ENCODE measurements at places on chromosomes 13 and 19.

GRCh38 chr19:3699741-3700241 lies 477 bp downstream of the PIP5K1C start:
- no peak for DNase-seq

DNA sequence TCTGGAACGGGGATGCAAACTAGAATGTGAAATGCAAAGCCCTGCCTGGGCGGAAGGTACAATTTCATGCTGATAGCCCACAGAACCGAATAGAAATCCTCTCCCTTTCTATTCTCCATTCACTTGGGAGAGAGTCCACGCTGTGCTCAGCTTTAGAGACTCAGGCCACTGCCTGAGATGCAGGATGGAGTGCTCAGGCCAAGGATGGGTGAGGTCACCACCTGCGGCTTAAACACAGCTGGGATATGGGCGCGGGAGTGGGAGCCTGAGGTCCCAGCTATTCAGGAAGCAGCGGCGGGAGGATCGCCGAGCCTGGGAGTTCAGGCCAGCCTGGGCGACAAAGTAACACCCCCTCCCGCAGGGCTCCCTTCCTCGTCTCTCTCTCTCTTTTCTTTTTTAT lies 446 bp upstream of the ZNF83 start:
- no peak for DNase-seq

GRCh38 chr13:88063741-88064140 lies 392.6 kb downstream of the SLITRK5 start:
- no peak for DNase-seq

DNA sequence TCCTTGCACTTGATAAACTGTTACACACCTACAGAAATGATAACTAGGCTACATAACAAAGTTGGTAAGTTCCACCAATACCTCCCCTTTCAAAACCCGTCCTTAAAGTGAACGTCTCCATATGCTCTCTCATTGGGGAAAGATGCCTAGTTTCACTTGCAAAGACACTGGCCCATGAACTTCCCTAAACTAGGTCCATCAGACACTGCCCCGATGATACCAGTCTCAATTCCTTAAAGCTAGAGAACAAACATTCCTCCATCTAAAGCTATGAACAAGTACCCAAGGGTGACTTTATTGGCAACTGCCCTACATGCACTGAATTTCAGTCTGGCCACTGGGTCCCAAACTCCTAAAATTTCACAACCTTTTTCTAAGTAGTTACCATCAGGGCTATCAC lies 39.9 kb downstream of the FOXO1 start:
- no peak for DNase-seq

DNA sequence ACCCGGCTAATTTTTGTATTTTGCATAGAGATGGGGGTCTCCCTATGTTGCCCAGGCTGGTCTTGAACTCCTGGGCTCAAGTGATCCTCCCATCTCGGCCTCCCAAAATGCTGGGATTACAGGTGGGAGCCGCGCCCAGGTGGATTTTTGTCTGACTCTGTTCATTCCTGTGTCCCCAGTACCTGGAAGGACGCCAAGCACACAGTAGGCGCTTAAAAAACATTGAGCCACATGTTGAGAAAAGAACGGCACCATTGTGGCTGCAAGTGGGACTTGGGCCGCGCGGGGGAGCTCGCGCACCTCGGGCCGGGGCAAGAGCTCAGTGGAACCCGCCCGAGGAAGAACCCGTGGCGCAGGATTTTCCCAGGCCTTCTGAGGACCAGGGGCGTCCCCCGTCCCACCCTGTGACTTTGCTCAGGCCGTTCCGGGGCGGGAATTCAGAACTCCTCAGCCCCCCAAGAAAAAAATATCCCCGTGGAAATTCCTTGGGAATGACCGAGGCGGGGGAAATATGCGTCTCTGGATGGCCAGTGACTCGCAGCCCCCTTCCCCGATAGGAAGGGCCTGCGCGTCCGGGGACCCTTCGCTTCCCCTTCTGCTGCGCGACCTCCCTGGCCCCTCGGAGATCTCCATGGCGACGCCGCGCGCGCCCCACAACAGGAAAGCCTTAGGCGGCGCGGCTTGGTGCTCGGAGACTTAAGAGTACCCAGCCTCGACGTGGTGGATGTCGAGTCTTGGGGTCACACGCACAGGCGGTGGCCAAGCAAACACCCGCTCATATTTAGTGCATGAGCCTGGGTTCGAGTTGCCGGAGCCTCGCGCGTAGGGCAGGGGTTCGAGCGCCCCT lies 1.4 kb upstream of the ICAM1 start:
- peak; percentile 90 for DNase-seq

- DNase-seq: no peak
These were observed 904 bp upstream of the ARHGAP33 start for GRCh38 chr19:35774274-35775045.

DNA sequence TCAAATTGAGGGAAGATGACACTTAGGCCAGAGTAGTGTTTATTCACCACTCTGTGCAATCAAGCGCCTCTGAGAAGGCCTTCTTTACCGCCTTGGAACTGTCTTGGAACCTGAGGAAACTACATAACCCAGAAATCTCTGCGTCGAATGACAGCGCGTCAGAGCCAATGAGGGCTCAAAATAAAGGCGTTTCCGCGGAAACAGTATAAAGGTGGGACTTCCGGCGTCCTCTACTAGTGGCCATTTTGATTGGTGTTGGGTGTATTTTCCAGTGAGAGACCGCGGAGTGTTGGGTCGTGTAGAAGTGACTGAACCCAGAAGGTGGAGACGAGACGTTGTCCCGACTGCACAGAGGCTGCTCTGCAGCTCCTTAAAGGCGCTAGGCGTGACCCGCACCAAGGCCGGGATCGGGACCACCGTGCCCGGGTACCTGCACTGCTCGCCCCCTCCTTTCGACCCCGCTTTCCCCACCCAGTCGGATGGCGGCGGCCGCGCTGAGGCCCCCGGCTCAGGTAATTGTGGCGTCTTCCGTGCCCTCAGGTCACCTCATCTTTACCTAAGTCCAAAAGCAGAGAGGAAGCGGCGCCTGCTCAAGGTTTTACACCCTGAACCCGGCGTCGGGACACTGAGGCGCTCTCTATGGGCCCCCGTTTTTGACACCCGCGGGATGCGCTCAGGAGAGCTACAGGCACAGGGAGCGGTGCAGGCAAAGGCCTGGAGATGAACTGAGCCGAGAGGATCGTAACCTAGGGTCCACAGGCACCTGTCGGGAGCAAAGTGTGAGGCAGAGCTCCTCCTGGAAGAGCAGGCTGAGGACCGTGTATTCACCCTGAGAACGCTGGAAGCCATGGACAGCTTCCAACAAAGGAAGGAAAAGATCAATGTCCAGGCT lies at the start of gene ZNF776:
Gene ZNF776, plus strand, starts transcription at position 236 of the 892 bp plus-strand sequence. Its CDS starts 244 bp downstream, at position 480.
- peak; percentile 94 for DNase-seq

GRCh38 chr13:37539976-37540605 lies 58.5 kb downstream of the POSTN start:
- no peak for DNase-seq

- DNase-seq: no peak
These were observed 423 bp downstream of the KLK8 start for GRCh38 chr19:51000981-51001380.

GRCh38 chr19:49337267-49338022 lies 2.2 kb downstream of the CD37 start:
- DNase-seq: no peak

- no peak for DNase-seq
These were observed 12.5 kb downstream of the NLRP8 start for GRCh38 chr19:55959996-55960675.

GRCh38 chr13:69947582-69947981 lies 160.0 kb upstream of the ATXN8OS start:
- no peak for DNase-seq

- no peak for DNase-seq
These were observed at the start of gene TMC4 for GRCh38 chr19:54172471-54173358. TSS of gene TMC4 (minus strand) at chr19:54173160. CDS start at chr19:54173117, 43 bp downstream.

DNA sequence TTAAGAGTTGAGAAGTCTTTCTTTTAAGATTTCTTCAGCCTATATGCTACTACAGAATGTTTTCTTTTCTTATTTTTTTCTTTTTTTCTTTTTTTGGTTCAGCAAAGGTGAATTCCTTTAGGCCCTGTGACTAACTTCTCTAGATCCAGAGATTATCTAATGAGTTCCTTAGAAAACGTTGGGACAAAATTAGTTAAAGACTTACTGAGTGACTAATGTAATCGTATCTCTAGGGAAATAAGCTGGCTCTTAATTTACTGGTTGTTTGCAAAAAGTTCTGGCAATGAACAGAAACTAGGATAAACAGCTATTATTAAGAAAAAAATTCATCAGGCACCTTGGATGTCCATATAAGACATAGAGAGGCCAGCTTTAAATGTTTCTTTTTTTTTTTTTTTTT lies 30.7 kb upstream of the CSNK1A1L start:
- DNase-seq: no peak

- DNase-seq: no peak
These were observed 354.9 kb upstream of the HTR2A start for GRCh38 chr13:47251771-47252170.

DNA sequence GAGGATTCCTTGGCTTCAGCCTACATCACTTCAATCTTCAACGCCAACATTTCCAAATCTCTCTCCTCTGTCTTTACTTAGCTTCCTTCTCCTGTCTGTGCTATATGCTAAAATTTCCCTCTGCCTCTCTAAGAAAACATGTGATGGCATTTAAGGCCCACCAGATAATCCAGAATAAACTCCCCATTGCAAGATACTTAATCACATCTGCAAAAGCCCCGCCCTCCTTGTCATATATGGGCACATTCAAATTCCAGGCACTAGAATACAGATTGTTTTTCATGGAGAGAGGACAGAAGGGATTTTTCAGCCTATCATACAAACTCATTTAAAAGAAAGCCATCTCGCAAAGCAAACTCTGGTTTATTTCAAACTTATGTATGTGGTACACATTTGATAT lies 16.2 kb downstream of the ARGLU1 start:
- no peak for DNase-seq

DNA sequence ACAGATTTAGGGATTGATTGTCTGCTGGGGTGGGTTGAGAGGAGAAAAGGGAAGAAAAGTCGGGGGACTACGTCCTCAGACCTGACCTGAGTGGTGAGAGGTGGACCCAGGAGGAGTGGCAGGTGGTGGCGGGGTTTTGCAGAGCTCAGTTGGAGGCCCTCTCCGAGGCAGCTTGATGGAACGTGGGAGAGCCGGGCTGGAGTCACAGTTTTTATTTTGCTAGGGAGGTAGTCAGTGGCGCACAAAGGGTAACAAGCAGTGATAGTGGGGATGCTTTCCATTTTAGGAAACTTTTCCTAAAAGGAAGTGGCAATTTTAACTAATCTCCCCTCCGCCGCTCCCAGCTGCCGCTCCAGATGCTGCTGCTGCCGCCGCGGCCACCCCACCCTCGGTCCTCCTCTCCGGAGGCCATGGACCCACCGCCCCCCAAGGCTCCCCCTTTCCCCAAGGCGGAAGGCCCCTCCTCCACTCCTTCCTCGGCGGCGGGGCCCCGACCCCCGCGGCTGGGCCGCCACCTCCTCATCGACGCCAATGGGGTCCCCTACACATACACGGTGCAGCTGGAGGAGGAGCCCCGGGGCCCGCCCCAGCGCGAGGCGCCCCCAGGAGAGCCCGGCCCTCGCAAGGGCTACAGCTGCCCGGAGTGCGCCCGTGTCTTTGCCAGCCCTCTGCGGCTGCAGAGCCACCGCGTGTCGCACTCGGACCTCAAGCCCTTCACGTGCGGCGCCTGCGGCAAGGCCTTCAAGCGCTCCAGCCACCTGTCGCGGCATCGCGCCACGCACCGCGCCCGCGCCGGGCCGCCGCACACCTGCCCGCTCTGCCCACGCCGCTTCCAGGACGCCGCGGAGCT lies 1.1 kb upstream of the ZNF581 start:
- no peak for DNase-seq

DNA sequence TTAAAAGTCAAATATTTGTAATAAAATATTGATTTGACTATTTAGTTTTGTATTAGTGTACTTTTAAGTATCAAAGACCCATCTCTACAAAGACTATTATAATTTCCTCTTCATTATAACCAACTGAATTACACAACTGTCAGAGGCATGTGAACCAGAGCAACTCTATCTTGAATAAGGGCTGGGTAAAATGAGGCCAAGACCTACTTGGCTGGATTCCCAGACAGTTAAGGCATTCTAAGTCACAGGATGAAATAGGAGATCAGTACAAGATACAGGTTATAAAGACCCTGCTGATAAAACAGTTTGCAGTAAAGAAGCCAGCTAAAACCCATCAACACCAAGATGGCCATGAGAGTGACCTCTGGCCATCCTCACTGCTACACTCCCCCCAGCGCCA lies 36.2 kb upstream of the ATP12A start:
- DNase-seq: no peak

- no peak for DNase-seq
These were observed 46.4 kb downstream of the AP1M1 start for GRCh38 chr19:16244091-16244490.

- DNase-seq: no peak
These were observed 182.5 kb downstream of the KCNRG start for GRCh38 chr13:50197705-50198104.

DNA sequence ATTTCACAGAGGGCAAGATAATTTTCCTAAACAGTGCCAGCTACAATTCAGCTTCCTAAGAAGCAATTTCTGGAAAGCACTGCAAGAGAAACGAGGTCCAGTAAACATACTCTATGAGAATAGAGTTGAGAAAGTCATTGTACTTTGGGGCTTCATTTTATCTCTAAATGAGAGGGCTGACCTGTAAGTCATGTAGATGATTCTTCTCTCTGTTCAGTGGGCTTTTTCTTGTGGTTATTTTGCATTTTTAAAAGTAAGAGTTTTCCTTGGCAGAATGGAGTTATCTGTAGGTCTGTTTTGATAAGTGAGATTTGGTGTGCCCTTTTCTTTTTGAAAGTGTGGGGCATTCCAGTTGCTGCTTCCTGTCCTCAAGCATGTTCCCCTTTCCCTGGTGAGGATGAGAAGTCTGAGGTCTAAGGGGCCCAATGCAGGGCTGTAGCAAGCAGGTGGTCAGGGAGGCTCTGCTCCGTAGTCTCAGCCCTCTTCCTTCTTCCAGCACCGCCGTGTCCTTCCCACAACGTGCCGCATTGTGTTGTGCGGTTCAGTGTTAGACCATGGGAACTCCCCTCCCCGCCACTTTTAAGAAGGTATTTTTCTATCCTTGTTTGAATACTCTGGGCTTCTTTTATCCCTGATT lies 86.3 kb downstream of the ARHGEF7 start:
- peak; percentile 54 for DNase-seq

- DNase-seq: no peak
These were observed 4.1 kb downstream of the IL27RA start for GRCh38 chr19:14035706-14036105.

GRCh38 chr19:50835103-50835784 lies 1.9 kb upstream of the KLK15 start:
- DNase-seq: no peak

DNA sequence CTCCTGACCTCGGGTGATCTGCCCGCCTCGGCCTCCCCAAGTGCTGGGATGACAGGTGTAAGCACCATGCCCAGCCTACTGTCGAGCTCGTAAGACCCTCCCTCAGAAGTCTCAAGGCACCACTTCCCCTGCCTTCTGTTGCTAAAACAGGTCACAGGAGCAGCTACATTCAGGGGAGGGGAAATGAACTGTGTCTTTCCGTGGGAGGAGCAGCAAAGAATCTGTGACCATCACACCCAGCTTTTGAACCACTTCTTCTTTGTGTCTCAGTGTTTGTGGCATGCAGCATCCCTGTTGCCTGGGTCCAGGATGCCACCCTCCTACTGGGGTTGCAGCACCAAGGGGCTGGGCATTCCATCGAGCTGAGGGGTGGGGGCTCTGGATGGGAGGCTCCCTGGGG lies 7.7 kb upstream of the CSNK1G2 start:
- DNase-seq: peak; percentile 33

GRCh38 chr19:49546825-49547565 lies 19.2 kb downstream of the RCN3 start:
- peak; percentile 88 for DNase-seq

- DNase-seq: peak; percentile 65
These were observed 10.3 kb upstream of the BBC3 start for GRCh38 chr19:47240996-47241918.

GRCh38 chr19:53034948-53035675 lies 9.4 kb upstream of the ERVV-2 start:
- no peak for DNase-seq

GRCh38 chr13:34469196-34469986 lies 472.7 kb upstream of the NBEA start:
- DNase-seq: no peak

Data from KBM-7 (cell line).